EH (cell line): ENCODE measurements at places on chromosomes 2 and 18.

DNA sequence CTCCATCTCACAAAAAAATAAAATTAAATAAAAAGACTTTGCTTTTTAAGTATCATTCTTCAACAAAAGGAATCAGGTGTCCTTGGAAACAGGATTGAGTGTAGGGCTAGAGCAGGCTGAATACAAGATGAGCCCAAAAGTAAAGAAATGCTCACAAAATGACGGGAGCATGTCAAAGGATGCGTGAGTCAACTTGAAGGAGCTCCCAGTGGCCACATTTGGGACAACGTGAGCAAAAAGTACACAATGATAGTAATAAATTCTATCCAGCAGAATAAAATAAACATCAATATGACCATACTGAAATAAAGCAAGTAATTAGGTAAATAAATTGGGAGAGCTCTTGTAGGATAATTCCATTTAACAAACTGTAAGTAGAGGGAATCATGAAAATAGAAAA, 220.7 kb downstream of the PHLPP1 start:
- no peak for DNase-seq

DNA sequence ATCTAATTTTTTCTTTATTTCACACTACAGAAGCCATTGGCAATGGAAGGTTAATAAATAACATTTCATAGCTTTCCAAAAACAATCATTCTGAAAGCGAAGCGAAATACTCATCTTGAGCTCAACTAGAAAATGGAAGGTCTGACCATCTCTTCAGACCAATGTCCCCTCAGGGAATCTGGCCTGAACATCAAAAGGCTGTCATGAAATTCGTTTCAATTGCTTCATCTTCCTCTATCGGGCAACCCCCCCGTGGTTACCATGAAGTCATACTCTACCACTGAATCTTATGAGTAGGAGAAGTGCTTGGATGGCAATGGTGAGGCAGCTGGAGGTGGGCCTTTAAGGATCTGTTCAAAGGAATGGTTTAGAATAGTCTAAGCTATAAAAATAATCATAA, 22.9 kb upstream of the CYTIP start:
- DNase-seq: no peak

DNA sequence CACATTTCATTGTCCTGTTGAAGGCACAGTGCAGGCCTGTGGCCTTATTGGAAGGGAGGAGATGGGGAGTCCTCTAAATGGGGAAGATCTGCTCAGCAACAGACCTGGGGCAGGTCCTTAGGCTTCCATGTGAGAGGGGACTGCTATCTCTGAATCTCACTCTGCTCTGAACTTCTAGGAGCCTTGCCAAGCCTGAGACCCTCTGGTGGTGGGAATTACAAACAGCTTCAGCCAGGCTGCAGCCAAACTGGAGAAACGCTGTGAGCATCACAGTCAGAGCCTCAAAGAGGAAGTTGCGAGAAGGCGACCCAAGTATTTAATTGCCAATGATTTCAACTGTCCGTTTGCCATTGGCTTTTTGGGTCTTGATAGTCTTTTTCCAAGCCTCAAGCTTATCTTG, 66.8 kb upstream of the MC2R start:
- DNase-seq: no peak

GRCh38 chr2:158740621-158741020, 54.5 kb upstream of the DAPL1 start:
- DNase-seq: peak; percentile 70

GRCh38 chr18:55337908-55338521, 250.0 kb downstream of the TCF4 start:
- DNase-seq: no peak

DNA sequence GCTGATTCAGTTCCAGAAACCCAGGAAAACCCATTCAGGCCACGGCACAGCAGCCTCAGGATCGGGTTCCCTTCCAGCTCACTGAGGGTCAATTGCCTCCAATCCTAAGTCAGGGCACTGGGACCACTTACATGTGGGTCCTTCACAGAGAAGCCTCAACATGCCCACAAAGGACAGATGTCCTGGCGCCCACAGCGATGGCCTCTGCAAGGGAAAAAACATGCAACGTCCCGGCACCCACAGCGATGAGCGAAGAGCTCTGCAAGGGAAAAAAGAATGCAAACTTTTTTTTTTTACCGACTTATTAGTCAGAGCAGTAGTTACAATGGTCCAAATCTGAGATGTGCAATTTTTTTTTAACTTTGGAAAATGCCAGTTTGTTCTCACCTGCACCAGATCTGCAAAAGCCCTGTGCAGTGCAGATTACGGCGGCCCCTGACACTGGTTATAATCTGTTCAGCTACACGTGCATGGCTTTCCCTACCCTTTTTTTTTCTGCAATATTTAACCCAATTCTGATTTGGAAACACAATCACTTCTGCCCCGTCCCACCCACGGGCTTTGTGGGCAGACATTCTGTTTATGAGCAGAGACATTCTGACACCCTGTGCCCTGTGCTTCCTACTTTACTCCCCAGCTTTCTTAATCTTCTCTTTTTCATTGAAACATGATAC, 159.3 kb upstream of the SALL3 start:
- no peak for DNase-seq

- no peak for DNase-seq
These were observed 23.7 kb upstream of the SLC35F6 start for GRCh38 chr2:26740346-26740745.

- no peak for DNase-seq
These were observed 134.5 kb downstream of the PTRHD1 start for GRCh38 chr2:24658531-24659202.

DNA sequence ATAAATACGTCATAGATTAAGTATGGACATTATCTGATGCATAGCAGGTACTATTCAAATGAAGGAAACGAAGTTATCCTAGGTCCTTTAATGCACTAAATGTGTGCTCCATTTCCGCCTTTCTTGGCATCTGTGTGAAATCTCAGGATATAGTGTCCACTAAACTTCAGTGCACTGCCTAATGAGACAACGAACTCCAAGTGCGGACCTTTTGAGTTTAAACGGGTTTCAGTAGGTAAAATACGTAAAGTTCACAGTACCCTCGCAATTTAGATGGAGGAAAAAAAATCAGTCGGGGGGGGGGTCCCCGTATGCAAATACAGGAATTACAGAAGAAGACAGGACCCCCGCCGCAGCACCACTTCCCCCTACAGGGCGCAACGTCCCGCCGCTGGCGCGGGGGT, 729 bp upstream of the REL start:
- peak; percentile 33 for DNase-seq

DNA sequence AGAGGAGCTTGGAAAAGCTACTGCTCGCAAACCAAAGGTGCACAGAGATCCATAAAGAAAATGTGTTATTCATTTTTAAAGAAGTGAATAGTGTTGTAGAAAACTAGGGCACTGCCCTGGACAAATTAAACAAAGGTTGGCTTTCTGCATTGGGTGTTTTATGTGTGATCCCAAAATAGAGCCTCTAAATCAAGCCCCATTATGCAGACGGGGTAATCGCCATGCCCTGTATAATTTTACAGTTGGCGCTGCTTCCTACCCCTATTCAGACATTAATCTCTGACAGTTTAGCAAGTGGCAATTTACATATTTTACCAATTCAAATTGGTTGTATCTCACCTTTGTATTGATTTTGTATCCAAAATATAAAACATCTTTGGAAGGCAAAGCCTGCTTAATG, 109.1 kb downstream of the PID1 start:
- DNase-seq: no peak

GRCh38 chr2:132608311-132608710, 61.7 kb downstream of the LYPD1 start:
- DNase-seq: no peak

- peak; percentile 78 for DNase-seq
These were observed 183.6 kb upstream of the MGAT5 start for GRCh38 chr2:134070281-134070741.

DNA sequence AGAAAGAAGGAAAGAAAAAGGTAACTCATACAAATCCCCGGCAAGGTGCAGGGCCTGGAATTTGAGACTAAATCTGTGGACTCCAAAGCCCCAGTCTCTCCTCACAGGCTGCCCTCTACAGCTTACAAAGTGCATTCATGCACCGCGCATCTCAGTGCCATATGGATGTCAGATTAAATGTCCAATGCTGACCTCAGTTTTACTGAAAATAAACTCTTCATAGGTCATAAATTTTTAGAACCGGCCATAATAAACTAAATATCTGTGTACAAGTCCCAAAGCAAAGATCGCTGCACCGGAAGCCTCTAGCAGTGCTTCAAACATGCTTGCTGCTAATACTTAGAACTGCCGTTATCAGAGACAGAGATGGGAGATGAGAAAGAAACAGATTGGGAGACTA, 17.7 kb downstream of the ST6GAL2 start:
- no peak for DNase-seq

DNA sequence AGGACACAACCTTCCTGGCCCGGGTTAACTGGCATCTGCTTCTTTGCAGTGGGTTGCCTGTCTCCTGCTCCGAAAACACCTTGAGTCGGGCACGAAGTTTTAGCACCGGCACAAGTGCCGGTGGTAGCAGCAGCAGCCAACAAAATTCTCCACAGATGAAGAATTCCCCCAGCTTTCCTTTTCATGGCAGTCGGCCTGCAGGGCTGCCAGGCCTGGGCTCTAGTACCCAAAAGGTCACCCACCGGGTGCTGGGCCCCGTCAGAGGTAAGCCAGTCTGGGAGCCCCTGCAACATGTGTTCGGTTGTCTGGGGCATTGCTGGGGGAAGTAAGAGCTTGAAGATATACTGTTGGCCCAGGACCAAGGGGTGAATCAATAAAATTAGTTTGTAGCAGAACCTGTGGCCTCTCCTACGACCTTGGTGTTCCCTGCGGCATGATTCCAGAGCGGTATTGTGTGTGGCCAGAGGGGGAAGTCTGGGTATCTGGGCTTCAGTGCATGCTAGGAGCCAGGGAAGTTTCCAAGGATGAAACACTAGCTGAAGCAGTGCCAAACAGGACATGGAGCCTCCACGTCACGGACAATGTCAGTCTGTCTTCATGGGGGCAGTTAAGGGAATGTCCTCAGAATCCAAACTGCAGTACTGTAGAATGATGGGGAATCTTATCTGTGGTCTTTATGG, 7.8 kb downstream of the AGBL5 start:
- DNase-seq: no peak

DNA sequence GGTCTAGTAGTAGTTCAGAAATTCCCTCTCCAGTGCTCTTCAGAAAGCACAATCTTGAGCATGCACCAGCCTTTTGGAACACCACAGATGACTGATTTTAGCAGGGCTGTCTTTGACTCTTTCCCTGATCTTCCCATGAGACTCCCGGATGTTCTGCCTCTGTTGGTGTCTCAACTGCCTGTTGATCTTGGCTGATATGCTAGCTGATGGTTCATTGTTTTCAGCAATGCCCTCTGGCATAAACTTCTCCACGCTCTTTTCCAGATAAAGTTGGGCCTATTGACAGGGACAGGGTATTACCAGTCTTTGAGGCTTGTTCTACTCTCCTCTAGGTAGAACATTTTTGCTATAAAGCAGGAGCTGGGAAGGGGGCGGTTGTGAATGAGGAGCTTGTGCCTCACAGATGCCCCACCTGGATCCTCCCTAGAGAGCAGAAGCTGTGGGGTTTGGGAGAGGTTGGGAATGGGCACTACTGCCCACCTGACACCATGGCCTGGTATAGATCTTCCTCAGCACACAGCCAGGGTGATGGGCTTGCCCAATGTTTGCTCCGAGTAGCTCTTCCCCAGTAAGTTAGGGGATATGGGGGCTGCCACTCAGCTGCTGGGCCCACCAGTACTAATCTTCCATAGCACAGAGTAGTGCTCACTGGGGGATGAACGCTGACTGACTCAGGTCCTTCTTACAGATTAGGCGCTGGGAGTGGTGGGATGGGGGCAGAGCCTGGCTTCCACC, 111.3 kb downstream of the PTGR3 start:
- DNase-seq: no peak

DNA sequence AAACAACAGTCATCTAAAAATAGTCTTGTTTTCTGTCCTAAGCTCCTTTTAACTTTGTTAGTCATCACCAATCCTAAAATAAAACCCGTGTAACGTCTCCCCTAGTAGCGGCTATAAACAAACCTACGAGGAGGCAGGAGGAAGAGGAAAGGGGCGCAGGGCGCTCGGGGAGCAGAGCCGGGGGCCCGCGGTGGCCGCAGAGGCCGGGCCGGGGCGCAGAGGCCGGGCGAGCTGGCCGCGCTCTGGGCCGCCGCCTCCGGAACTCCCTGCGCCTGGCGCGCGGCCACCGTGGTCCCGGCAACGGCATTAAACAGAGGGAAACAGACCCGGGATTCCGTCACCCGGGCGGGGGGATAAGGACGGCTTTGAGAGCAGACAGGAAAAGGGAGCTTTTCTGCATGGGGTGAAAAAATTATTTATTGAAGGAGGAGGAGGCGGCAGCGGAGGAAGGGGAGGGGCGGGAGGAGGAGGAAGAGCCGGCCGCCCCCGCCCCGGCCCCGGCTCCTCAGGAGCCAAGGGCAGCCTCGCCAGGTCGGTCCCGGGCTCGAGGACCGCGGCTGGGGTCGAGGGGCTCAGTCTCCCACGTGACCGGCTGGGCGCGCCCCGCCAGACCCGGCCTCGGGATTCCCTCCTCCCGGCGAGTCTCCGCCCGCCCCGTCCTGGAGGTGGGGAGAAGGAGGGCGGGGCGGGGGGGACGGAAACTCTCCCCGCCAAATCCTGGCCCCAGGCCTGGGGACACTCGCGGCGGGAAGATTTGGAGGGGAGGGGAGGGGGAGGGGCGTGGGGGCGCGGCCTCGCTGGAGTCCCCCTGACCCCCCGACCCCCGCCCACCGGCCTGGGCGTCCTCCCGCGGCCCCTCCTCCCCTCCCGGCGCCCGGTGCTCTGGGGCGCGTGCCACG, 1.8 kb upstream of the NFATC1 start:
- DNase-seq: peak; percentile 85

GRCh38 chr18:26134107-26134506, 438 bp downstream of the PSMA8 start:
- no peak for DNase-seq

DNA sequence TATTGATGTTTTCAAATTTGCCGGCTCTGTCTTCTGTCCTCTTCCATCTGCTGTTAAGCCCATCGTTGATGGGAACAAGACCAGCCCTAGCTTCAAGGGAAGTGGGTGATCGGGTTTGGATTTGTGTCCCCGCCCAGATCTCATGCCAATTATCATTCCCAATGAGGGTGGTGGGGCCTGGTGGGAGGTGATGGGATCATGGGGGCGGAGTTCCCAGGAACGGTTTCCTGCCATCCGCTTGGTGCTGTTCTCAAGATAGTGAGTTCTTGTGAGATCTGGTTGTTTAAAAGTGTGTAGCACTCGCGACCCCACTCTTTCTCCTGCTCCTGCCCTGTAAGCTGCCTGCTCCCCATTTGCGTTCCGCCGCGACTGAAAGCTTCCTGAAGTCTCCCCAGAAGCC, 9.5 kb downstream of the ASB18 start:
- DNase-seq: no peak

GRCh38 chr18:26419746-26420145, 128.6 kb downstream of the KCTD1 start:
- peak; percentile 21 for DNase-seq

DNA sequence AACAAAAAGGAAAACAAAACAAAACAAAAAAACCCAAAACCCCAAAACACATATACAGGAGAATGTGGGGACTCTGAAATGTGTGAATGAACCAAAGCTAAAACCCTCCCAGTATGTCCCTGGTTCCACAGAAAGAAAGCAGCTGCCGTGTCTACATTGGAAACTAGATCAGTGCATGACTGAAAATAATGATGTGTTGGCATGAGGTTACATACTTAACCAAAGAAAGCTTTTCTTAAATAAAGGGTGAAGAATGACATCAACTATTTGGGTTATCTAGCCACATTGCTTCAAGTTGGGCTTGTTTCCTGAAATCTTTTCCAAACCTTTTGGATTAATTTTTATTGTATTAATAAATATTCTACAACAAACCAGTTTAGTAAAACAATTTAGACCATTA, 91.9 kb upstream of the FN1 start:
- DNase-seq: peak; percentile 78

GRCh38 chr2:121173112-121173511, 111.9 kb downstream of the TFCP2L1 start:
- DNase-seq: no peak
